Right atrium auricular region (tissue), 2 donors: ENCODE measurements at places on chromosomes 5 and 9. TPM values are rescaled to one million over a fixed set of nuclear protein-coding genes. Genes with fewer than 3 reads are reported as not detected.
A peak's percentile ranks its signal among the peaks of the same experiment; 100 is the strongest.

- DNase-seq: no peak
Observed at GRCh38 chr9:28926306-28926705, 1353.0 kb upstream of the C9orf72 start.

RAD23B gene
- total RNA-seq: 58.3 TPM

INSL4 gene
- total RNA-seq: not detected

DNA sequence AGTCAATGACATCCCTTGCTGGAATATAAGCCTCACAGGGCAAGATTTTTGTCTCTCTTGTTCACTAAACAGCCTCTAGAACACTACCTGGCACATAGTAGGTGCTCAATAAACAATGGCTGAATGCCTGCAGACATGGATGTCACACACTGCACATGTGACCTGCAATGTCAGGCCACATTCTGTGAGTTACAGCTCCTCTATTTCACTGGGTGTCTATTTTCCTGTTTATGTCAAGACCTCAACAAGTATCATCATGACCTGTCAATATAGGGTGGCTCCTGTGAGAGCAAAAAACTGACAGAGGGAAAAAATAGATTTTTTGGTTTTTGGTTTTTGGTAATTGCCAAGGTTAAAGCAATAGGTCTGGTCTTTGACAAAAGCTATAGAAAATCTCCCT is 144.6 kb upstream of the KLF9 start:
- no peak for DNase-seq

GRCh38 chr5:134145779-134146581 is 30.8 kb downstream of the SKP1 start:
- DNase-seq: peak; percentile 85

DNA sequence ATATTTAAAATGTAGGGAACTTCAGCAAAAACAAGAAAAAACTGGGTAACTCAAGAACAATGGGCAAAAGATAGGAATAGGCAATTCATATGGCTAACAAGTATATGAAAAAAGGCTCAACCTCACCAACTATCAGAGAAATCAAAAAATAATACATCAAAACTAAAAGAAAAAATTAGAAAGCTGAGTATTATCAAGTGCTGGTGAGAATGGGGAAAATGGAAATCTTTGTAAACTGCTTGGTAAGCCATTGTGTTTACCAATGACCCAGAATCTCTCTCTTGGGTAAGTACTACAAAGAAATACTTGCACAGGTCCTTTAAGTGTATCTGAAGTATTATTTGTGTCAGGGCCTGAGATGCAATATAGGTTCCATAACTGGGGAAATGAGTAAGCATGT is 27.0 kb downstream of the ABHD17B start:
- DNase-seq: no peak
